ENCODE measurements at places on chromosomes 2 and 18. TPM values are rescaled to one million over a fixed set of nuclear protein-coding genes. Genes with fewer than 3 reads are reported as not detected.

PJVK gene
- total RNA-seq: 1.7 TPM

MALL gene
- total RNA-seq: 130 TPM

SEC11C gene
- 68.1 TPM for total RNA-seq

UGT1A3 gene
- 0.13 TPM for total RNA-seq

YIPF4 gene
- total RNA-seq: 52.6 TPM

IL18R1 gene
- 0.87 TPM for total RNA-seq

CDCA7 gene
- 44.7 TPM for total RNA-seq

RSAD2 gene
- total RNA-seq: 0.54 TPM

LIPG gene
- 0.03 TPM for total RNA-seq

MC4R gene
- not detected for total RNA-seq

FLACC1 gene
- total RNA-seq: not detected

NOL4 gene
- not detected for total RNA-seq

SERPINB2 gene
- not detected for total RNA-seq

USP40 gene
- 24.0 TPM for total RNA-seq

KCNG2 gene
- not detected for total RNA-seq

AFTPH gene
- total RNA-seq: 24.0 TPM

SLC4A5 gene
- 0.40 TPM for total RNA-seq

CROCC2 gene
- not detected for total RNA-seq

NCOA1 gene
- 7.6 TPM for total RNA-seq

ASPRV1 gene
- total RNA-seq: 0.37 TPM

ANKRD62 gene
- total RNA-seq: not detected

MARS2 gene
- total RNA-seq: 12.8 TPM

SERPINE2 gene
- 214 TPM for total RNA-seq

CDH2 gene
- total RNA-seq: 35.9 TPM

TEKT4 gene
- not detected for total RNA-seq

ACMSD gene
- total RNA-seq: not detected

RGPD3 gene
- 0.19 TPM for total RNA-seq

OTOS gene
- not detected for total RNA-seq

KRTCAP3 gene
- 0.71 TPM for total RNA-seq

LRRTM1 gene
- not detected for total RNA-seq

SLC19A3 gene
- 3.6 TPM for total RNA-seq

LOXHD1 gene
- not detected for total RNA-seq

HAAO gene
- total RNA-seq: not detected

FAM237A gene
- not detected for total RNA-seq

MAL gene
- not detected for total RNA-seq

Data from A549 treated with CpdA at 1 μM for 4 hours (cell line).